Activated naive CD8-positive, alpha-beta T cell treated with anti-CD3 and anti-CD28 coated beads, Interleukin-2, amount 10 ng/mL, durations not matched to agents 7 days and 5 days (primary cell): ENCODE measurements at places on chromosomes 3 and 15. TPM values are rescaled to one million over a fixed set of nuclear protein-coding genes. Genes with fewer than 3 reads are reported as not detected.

Gene TMEM42
- total RNA-seq = 17.2 TPM

Gene OIP5
- 17.1 TPM for total RNA-seq

Gene UNC13C
- not detected for total RNA-seq

DNA sequence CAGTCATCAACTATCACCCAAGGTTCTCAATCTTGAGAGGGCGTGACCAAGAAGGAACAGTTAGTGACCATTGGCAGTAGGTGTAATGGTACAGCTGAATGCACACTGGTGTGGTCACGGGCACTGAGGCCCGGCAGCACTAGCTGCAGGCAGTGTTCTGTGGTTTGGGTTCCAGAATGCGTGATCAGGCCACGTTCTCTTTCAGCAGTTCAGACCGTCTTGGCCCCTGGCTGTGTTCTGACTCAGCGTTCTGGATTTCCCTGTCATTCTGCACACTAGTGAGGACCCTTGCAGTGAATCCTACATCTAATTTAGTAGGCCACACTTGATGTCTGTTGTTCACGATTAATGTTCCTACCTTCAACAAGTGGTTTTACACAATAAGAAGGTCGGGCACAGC lies 220.5 kb upstream of the SLCO3A1 start:
- no peaks in the 10 kb centered on the region for H3K4me1 ChIP-seq
- H3K27ac ChIP-seq = no peak overlapping the region
- H3K27me3 ChIP-seq = peaks cover 3% of the 10 kb centered on the region
- H3K36me3 ChIP-seq = peaks cover 2% of the 10 kb centered on the region
- H3K4me3 ChIP-seq = no peak overlapping the region

DNA sequence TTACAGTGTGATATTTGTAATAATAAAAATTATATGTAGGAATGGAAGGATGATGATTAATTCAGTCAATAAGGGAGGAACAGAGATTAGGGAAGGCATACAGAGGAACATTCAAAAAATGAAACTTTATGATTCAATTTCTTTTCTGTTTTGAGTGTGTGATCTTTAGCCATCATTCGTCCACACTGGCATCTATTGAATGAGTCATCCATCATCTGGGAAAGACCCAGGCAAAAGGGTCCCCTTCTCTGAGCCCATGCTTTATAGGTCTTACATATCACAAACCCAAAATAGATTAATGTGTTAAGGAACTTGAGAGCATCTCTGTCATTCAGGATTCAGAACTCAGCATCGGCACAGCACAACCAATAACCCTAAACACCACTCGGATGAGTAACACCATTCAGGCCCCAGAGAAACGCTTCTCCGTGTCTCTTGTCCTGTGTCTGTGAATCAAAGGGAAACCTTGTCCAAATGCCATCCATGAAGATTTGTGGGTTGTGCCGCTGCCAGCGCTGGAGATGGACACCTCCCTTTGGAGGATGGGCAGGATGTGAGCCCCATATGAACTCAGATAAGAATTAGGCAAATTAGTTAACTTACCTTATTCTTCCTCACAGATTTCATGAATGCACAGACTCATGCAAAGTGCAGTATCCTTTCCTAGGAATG lies 21.7 kb upstream of the TPM1 start:
- H3K27ac ChIP-seq = no peak overlapping the region
- no peak for DNase-seq
- H3K36me3 ChIP-seq = no peaks in the 10 kb centered on the region
- no peak overlapping the region for H3K4me3 ChIP-seq

- DNase-seq = no peak
- peaks cover 2% of the 10 kb centered on the region for H3K4me1 ChIP-seq
- no peak overlapping the region for H3K27ac ChIP-seq
These were observed 128.0 kb downstream of the LRIG1 start for GRCh38 chr3:66372681-66373350.

- H3K27me3 ChIP-seq = peaks cover 4% of the 10 kb centered on the region
- DNase-seq = no peak
- H3K36me3 ChIP-seq = no peaks in the 10 kb centered on the region
- no peaks in the 10 kb centered on the region for H3K4me1 ChIP-seq
- no peak overlapping the region for H3K4me3 ChIP-seq
- no peak overlapping the region for H3K27ac ChIP-seq
These were observed 288.0 kb upstream of the TLE3 start for GRCh38 chr15:70385711-70386110.

DNA sequence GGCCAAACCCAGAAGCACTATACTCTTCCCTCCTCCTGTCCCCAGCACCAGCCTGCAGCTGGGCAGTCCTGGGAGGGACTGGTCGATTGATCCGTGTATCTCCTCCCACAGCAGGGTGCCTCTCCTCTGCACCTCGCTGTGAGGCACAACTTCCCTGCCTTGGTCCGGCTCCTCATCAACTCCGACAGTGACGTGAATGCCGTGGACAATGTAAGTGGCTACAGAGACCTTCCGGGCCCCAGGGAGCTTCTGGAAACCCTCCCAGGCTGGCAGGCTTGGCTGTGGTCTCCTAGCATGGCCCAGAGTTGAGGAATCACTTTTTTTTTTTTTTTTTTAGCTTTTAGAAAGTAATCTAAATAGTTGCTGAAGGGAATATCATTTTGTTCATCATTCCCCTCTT lies 30.7 kb downstream of the ANKDD1A start:
- H3K4me1 ChIP-seq = peaks cover 4% of the 10 kb centered on the region
- H3K27ac ChIP-seq = no peak overlapping the region
- peaks cover 5% of the 10 kb centered on the region for H3K36me3 ChIP-seq
- no peak for DNase-seq
- no peak overlapping the region for H3K4me3 ChIP-seq

- no peak overlapping the region for H3K4me3 ChIP-seq
- no peak for DNase-seq
- peaks cover 37% of the 10 kb centered on the region for H3K4me1 ChIP-seq
- peaks cover 38% of the 10 kb centered on the region for H3K36me3 ChIP-seq
- no peaks in the 10 kb centered on the region for H3K27me3 ChIP-seq
- peak overlapping the region; percentile 6 for H3K27ac ChIP-seq
These were observed 84.3 kb downstream of the KLHL25 start for GRCh38 chr15:85710340-85710842.

DNA sequence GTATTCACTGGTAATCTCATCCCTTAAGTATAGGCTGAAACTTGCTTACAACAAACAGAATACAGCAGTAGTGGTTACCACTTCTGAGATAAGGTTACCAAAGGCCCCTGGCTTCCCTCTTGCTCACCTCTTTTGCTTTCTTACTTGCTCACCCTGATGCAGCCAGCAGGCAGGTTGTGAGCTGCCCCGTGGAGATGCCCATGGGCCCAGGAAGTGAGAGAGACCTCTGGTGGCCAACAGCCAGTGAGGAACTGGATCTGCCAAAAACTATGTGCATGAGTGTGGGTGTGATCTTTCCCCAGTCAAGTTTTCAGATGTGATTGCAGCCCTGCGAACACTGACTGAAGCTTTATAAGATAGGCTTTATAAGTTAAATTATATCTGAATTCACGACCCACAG lies 48.7 kb downstream of the NMNAT3 start:
- H3K27me3 ChIP-seq = no peaks in the 10 kb centered on the region
- H3K4me3 ChIP-seq = no peak overlapping the region
- H3K4me1 ChIP-seq = no peaks in the 10 kb centered on the region
- H3K27ac ChIP-seq = no peak overlapping the region
- no peak for DNase-seq
- H3K36me3 ChIP-seq = no peaks in the 10 kb centered on the region
